Stimulated activated CD4-positive, alpha-beta T cell treated with anti-CD3 and anti-CD28 coated beads, Interleukin-12 subunit alpha, Interleukin-12 subunit beta, amount 100 ng/mL, for 48 hours (primary cell): ENCODE measurements at places on chromosomes 6 and 20.

DNA sequence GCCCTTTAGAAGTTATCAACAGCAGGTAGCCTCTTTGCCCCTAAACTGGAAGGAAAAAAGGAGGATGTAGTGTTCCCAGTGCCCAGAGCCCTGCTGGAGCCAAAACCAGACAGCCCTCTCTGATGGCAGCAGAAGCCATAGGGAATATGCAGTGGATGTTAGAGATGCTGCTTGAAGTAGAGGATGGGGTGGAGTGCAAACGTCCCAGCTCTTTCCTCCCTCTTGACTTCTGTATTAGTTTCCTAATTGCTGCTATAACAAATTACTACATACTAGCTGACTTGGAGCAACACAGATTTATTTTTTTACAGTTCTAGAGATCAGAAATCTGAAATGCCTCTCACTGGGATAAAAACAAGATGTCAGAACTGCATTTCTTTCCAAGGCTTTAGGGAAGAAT, 12.5 kb upstream of the CD2AP start:
- no peak for DNase-seq

- no peak for DNase-seq
Observed at GRCh38 chr20:32477594-32478512, 107.3 kb downstream of the NOL4L start.

- DNase-seq, result no peak
Observed at GRCh38 chr6:2116496-2116895, 128.9 kb downstream of the GMDS start.

DNA sequence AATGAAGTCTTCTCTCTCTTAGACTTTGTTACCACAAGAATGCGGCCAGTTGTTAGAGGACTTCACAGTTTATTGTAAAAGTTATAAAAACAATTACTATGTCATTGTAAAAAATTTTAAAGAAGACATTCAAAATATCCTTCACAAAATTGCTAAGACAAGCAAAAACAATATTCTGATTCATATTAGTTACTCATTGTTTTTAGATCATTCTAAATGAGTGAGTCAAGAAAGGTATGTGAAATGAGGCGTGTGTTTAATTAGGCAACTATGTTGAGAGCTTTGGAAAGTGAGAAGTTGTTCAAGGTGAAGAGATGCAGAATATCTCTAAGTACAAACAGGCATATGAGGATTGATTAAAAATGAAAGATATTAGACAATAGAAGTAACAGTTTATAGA, 875.3 kb downstream of the EYS start:
- no peak for DNase-seq

DNA sequence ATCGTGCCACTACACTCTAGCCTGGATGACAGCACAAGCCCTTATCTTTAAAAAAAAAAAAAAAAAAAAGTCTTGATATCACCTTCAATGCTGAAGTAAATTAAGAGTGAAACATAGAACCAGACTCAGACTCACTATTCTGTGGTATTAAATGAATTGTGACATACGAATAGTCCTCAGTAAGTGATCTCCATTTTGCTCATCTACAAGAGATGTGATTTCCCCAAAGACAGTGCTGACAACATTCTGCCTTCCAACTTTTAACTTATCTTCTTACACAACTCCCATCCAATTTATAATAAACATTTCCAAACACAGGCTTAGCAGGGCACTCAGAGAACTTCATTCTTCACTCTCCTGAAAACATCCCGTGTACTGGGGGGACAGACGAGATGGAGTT, 8.0 kb downstream of the ZBTB24 start:
- no peak for DNase-seq

DNA sequence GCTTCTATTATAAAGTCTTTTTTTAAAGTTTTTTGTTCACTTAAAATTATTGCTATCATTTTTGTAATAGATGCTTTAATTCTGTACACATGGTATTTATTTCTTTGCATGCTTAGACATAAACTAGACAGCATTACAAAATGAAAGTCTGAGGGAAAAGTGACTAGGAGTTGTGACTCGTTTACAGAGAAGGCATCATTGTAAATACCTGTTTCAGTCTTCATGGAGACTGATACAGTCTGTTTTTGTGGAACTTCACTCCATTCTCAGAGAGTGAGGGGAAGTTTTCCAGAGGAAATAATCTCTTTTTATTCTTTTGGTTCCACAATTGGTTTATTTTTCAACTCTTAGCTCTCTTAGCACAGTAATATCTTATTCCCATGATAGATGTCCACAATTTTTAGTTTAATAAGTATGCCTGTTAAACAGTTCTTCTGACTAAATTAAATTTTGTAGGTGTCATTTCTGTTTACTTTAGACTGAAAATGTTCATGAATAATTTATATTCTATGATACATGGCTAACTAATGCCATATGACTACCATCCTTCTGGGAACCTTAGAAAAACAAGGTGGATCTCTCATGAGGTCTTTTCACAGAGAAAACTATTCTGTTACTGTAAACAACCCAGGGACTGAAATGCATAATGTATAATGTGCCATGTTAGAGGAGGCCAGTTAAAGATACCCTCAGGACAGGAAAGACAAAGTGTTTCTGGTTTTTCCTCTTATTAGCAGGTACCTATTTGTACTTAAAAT, 69.2 kb downstream of the MYO6 start:
- no peak for DNase-seq

DNA sequence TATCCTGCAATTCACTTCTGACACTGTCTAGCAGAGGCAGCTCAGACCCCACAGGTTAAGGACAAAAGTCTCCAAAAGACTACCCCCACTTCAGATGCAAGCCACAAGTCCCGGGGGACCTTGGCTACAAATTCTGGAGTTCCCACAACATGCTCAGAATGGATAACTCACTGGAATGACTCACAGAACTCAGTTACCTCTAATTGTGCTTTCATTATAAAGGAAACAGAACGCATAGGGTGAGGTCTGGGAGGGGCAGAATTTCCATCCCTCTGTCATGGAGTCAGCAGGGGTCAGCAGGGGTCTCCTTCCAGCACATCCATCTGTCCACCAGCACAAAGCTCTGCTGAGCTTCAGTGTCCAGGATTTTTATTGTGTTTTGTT, 184.2 kb downstream of the CDH4 start:
- no peak for DNase-seq

- no peak for DNase-seq
Observed at GRCh38 chr6:34475238-34475682, 9.4 kb downstream of the PACSIN1 start.

DNA sequence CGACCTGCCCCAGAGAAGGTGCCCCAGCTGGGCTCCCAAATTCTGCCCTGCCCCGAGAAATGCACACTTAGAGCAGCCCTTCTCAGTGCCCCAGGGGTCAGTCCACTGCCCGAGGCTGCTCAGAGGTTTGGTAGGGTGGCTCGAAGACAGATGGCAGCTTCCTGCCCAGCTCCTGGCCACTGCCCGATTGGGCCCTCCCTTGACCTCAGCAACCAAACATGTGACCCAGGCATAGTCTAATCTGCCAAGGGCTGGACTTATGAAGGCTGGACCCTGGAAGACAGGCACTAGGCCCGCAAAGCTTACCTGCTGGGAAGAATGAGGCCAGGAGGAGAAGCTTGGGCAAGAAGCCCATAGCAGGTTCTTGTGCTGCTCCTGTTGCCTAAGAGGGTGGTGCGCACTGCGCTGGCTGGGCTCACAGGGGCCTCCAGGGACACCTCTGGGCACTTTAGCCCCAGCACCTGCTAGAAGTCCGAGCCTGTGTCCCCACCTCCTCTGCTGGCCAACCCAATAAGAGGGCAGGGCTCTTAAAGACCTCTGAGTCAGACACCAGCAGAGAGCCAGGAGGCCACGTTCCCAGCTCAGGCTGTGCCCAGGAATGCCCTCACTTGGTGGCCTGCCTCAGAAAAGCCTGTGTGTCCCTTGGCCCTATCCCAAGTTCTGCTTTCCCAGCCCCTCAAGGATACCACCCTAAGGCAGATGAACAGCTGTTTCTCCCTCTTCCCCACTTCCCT, 5.5 kb downstream of the SIGLEC1 start:
- DNase-seq, result no peak

DNA sequence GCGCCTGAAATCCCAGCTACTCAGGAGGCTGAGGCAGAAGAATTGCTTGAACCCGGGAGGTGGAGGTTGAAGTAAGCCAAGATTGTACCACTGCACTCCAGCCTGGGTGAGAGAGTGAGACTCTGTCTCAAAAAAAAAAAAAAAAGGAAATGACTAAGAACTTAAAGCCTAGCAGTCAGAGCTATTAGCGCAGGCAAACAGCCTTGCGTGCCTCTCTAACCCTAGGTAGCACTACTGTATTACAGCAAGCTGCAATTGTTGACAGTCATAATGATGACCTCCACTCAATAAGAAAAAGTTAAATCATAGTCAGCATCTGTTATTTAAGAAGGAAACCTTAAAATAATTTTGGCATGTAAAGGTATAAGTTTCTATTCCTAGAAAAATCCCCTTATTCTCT, 14.4 kb downstream of the GSS start:
- DNase-seq, result no peak

GRCh38 chr6:125789576-125790357, 993 bp upstream of the NCOA7 start:
- peak; percentile 31 for DNase-seq

- no peak for DNase-seq
Observed at GRCh38 chr6:24933868-24934401, 1.8 kb downstream of the RIPOR2 start.

GRCh38 chr6:138944412-138944811, 43.6 kb downstream of the REPS1 start:
- peak; percentile 3 for DNase-seq

GRCh38 chr6:3359973-3360726, 96.7 kb downstream of the SLC22A23 start:
- no peak for DNase-seq

GRCh38 chr6:44606504-44606903, 219.0 kb downstream of the CDC5L start:
- DNase-seq, result no peak

GRCh38 chr6:52417675-52418111, 2.4 kb upstream of the EFHC1 start:
- DNase-seq, result no peak

- DNase-seq, result no peak
Observed at GRCh38 chr6:165636402-165637048, 26.5 kb downstream of the PDE10A start.

DNA sequence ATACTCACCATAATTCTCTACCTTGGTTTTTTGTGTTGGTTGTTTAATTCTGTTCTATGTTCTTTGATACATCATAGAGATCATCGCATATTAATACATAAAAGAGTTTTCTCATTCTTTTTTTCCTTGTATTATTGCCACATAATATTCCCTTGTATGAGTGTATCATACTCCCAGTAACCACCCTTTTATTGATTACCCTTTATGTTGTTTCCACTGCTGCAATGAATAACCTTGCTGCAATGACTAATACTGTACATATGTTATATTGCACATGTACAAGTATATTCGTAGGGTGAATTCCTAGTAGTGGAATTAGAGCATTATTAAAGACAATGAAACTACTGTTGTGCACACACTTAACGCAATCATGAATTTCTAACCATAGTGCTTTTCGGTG, 9.1 kb upstream of the SF3B5 start:
- no peak for DNase-seq

DNA sequence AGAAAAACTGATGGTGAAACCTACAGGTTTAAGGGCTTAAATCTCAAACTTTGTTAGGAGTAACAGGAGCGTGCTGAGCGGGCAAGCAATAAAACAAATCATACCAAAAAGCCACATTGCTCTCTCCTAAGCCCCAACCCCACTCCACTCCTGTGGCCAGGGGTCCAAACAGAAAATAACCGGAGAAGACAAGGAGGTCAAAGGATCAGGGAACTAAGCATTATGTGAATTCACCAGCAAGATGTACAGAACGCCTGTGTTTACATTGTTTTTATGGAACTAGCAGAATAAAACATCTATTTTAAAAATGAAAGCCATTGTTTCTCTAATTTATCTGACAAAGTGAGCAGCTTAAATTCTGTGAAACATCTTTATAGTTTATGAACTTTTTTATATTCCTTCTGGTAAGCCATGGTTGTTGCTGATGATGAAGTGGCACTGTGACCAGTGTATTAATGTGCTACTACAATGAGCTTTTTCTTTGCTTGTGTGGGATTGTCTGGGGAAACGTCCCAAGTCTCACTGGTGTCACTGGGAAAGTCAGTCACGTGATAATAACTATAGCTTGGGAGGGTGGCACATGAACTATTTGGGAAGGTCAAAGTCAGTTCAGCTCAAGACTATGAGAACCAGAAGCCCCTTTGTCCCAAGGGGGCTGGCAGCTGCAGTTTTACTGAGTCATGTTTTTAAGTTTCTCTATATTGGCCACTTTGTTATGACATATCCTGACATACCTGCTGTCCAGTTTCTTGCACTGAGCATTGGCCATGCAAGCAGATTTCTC, 9.8 kb downstream of the FAM210B start:
- DNase-seq, result no peak

DNA sequence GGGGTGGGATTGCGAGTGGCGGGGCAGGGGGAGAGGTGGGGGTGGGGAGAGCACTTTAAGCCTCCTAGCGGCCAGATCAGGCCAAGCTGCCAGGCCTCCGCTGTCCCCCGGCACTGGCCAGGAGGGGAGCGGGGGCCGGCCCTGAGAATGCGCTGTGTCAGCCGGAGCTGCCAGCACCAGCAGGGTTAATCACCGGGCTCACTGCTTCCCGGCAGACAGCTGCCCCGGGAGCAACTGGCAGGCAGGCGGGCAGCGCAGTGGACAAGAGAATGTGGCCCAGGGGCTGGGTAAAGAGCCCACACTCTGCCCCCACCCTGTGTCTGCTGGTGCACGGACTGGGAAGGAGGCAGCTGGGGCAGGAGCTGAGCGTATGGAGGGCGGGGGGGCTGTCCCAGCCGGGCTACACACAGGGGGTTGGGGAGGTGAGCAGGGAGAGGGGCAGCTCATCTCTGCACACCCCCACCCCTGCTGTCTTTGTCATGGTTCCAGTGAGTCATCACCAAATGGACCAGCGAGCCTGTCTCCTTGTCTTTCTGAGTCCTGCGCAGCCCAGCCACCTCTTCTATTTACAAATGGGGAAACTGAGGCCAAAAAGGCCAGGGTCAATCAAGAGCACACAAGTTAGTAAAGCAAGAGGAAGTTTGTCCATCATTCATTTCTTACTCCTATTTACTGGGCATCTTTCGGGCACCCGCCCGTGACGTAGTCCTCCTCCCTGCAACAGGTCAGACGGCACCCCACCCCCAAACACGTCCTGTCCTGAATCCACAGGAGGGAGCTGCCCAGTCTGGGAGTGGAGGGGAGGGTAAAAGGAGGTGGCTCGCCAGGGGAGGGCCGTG, 2.1 kb upstream of the LAMA5 start:
- DNase-seq, result no peak

GRCh38 chr20:16098890-16099639, 474.2 kb downstream of the KIF16B start:
- no peak for DNase-seq

DNA sequence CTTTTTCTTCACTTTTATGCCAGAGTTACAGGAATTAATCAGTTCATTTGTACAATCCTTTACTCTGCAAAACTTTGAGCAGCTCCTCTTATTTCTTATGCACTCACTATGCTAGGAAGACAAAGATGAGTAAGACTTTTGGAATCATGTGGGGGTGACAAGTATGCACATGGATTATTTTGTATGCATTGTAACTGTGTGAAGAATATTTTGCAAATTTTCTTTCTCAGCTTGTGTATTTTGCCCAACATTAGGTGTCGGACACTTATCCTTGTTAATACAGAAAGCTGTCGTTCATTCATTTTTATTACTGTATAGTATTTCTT, 88.6 kb downstream of the PPP1R14C start:
- no peak for DNase-seq

- DNase-seq, result no peak
Observed at GRCh38 chr6:142697922-142698321, 247.1 kb downstream of the HIVEP2 start.

- DNase-seq, result no peak
Observed at GRCh38 chr6:26121141-26122004, 34.1 kb downstream of the HFE start.
